ENCODE measurements at places on chromosomes 7 and 10. TPM values are rescaled to one million over a fixed set of nuclear protein-coding genes. Genes with fewer than 3 reads are reported as not detected.

Gene ATRNL1
- 0.45 TPM for total RNA-seq

GRCh38 chr10:124217031-124217430, 123.6 kb upstream of the CHST15 start:
- DNase-seq, result no peak
- no peaks in the 10 kb centered on the region for H3K4me1 ChIP-seq
- H3K27me3 ChIP-seq, result peaks cover 4% of the 10 kb centered on the region
- H3K4me3 ChIP-seq, result no peak overlapping the region
- H3K36me3 ChIP-seq, result no peaks in the 10 kb centered on the region
- no peak overlapping the region for H3K27ac ChIP-seq

GRCh38 chr10:6625428-6625827, 45.4 kb upstream of the PRKCQ start:
- no peaks in the 10 kb centered on the region for H3K27me3 ChIP-seq
- H3K4me1 ChIP-seq, result no peaks in the 10 kb centered on the region
- no peak overlapping the region for H3K27ac ChIP-seq
- no peaks in the 10 kb centered on the region for H3K36me3 ChIP-seq
- DNase-seq, result no peak

DNA sequence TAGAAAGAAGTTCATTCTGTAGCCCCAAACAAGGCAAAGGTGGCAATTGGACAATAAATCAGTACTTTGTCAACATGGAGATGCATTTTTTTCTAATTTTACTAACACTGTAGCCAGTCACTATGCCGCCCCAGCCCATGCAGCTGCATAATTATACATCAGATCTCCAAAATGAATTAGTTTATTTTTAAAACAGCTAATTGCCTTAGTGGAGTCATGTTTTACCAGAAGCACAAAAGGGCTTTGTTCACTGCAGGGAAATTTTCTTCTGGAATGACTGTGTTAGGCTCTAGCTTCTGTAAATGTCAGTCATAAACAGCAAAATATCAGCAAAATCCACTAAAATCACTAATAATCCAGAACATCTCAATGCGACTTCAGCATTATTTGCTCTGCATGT, 20.1 kb upstream of the HDAC9 start:
- H3K4me1 ChIP-seq, result no peaks in the 10 kb centered on the region
- no peaks in the 10 kb centered on the region for H3K27me3 ChIP-seq
- DNase-seq, result no peak
- H3K4me3 ChIP-seq, result no peak overlapping the region
- no peaks in the 10 kb centered on the region for H3K36me3 ChIP-seq
- no peak overlapping the region for H3K27ac ChIP-seq

DNA sequence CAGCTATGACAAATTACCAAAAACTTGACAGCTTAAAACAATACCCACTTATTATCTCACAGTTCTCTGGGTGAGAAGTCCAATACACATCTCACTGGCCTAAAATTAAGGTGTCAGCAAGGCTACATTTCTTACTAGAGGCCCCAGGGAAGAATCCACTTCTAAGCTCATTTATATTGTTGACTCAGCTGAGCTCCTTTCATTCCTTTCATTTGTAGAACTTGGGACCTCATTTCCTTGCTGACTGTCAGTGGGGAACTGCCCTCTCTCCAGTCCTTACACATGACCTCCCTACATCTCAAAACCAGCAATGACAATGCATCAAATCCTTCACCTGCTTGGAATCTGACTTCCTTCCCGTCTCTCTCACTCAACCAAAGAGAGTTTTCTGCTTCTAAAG, 240.3 kb downstream of the IPMK start:
- no peaks in the 10 kb centered on the region for H3K36me3 ChIP-seq
- no peaks in the 10 kb centered on the region for H3K4me1 ChIP-seq
- no peak overlapping the region for H3K27ac ChIP-seq
